Activated CD4-positive, alpha-beta T cell treated with anti-CD3 and anti-CD28 coated beads, Interleukin-2, amount 10 ng/mL, durations not matched to agents 24 days and 14 days (primary cell): ENCODE measurements at places on chromosomes 2 and 18. TPM values are rescaled to one million over a fixed set of nuclear protein-coding genes. Genes with fewer than 3 reads are reported as not detected.

DNA sequence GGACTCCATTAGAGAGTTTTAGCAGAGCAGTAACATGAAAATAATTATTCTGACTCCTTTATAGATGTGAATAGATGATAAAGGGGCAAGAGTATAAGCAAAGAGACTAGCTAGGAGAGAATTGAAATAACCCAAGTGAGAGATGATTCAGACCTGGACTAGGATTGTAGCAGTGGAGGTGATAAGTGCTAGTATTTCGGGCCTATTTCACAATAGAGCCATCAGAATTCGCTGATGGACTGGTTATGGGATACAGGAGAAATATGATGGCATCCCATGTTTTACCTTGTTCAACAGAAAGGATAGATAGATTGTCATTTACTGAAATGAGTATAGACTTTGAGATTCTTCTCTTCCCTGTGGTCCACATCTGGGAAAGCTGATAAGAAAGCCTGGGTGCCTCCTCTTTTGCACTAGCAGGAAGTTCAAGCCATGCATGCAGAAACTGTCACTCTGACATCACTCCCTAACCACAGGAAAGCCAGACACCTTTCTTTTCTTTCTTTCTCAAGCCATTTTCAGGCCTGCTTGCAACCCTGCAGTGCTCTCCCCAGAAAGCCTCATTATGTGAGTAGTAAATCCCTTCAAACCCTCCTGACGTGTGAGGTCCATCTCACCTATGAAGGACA, 25.3 kb downstream of the DYNAP start:
- peak; percentile 59 for DNase-seq

DNA sequence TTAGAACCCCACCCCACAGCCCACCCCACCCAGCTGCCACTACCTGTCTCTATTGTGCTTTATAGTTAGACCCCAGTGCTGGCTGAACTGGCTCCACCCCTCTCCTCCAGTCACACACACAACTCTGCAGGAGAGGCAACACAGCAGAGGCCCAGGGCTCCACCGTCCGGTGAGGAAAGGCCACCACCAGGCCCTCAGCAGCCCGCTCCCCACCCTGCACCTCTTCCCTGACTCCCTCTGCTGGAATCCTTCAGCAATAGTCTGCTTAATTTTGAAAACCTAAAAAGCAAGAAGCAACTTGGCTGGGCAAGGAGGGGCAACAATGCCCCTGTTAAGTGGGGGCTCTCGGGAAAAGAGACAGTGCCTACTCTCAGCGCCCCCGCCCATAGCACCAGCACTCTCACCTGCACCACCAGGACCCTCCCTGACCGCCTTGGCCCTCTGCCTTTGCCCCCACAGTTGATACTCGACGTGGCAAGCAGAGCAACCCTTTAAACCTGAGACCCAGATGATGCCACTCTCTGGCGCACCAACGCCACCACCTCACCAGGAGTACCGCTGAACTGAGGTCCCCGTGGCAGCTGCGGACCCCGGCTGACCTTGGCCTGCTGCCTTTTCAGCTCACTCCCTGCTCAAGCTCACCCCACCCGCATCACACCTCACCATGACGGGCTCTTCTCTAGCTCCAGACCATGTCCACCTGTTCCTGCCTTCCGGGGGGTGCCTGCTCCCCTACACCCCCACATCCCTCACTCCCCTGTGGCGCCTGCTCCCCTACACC, 45.7 kb downstream of the NDUFA10 start:
- no peak for DNase-seq

- DNase-seq = peak; percentile 50
Observed at GRCh38 chr2:85838181-85838580, 50.6 kb downstream of the ST3GAL5 start.

- no peak for DNase-seq
Observed at GRCh38 chr18:77617694-77618093, 368.0 kb downstream of the GALR1 start.

GRCh38 chr2:166665991-166666940, 172.2 kb upstream of the SCN7A start:
- DNase-seq = no peak

DNA sequence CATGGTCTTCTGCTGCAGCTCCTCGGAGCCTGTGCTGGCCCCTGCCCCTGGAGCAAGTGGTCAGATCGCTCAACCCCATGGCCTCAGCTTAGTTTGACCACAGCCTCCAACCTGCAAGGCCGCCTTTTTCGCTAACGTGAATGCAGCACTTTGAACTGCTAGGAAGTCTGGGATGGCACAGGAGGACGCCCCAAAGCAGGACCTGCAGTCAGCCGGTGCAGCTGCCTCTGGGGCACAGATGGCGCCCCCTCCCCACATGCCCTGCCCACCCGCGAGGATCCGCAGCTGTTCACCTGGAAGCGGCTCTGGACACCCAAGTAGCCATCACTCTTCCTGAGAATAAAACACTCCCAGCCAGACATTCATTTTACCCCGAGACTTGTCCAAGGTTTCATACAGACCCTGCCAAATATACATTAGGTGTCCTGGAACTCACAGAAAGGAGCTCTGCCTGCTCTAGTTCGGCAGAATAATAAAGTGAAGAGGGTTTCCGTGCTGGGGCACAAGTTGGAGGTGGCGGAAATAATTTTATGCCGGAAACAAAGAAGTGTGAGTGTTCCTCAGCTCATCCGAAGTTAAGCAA, 510.1 kb downstream of the EIPR1 start:
- no peak for DNase-seq

DNA sequence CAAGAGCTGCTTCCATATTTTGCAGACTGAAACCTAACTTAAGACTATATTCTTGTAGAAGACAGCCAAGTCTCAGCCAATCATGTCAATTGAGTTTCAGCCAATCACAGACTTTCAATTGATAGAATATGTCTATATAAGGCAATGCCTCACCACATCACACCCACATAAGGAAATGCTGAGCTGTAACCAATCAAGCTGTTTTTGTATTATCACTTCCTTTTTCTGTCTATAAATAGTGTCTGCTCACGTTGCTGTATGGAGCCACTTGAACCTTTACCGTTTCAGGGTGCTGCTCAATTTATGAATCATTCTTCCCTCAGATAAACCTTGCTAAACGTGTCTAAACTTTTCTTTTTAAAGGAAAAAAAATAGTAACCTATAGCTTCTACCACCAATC, 1554.4 kb upstream of the LRRTM1 start:
- no peak for DNase-seq

- DNase-seq = no peak
Observed at GRCh38 chr2:235498541-235498940, 4.7 kb downstream of the AGAP1 start.

GRCh38 chr2:54401554-54401953, 54.6 kb upstream of the SPTBN1 start:
- no peak for DNase-seq

- DNase-seq = no peak
Observed at GRCh38 chr2:18198677-18199076, 320.2 kb downstream of the KCNS3 start.

DNA sequence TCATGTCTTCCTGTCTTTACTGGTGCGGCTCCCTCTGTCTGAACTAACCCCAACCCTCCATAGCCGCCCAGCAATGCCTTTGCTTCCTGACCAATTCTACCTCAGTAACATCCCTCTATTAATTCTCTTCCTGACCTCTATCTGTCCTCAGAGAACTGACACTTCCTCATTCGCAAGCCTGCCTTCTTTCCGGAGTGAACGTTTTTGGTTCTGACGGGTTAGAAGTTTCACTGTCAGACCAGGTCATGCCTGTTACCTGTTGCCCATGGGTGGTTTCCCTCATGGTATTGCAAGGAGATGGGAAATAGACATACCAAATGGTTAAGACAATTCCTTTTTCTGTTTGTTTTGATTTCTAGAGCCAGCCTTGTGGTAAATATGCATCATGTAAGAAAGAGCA, 453.4 kb upstream of the SLC14A2 start:
- DNase-seq = no peak

GRCh38 chr2:135212757-135213156, 160.7 kb downstream of the RAB3GAP1 start:
- no peak for DNase-seq

DNA sequence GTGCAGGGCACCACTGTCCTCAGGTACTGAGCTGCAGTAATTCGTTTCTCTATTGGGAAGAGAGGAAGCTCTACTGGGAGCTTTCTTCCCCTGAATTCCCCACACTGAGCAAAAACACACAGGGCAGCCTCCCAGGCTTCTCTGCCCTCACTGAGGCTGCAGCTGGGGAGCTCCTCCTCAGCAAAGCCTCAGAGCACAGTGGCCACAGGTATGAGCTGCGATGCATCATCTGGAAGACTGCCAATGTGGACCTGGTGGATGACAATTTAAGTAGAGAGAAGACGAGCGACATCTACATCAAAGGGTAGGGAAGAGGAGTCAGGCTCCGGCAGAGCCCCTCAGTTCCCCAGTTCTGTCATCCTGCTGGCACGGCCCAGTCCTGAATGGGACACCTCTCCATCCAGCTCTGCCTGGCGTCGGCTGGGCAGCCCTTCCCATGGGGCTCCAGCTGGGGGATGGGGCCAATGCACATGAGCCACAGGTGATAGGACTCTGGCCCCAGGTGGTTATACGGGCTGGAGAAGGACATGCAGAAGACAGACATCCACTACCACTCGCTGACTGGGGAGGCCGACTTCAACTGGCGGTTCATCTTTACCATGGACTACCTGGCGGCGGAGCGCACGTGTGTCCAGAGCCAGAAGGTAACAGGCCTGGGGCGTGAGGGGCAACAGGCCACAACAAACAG, 37.6 kb downstream of the LMAN2L start:
- no peak for DNase-seq

DNA sequence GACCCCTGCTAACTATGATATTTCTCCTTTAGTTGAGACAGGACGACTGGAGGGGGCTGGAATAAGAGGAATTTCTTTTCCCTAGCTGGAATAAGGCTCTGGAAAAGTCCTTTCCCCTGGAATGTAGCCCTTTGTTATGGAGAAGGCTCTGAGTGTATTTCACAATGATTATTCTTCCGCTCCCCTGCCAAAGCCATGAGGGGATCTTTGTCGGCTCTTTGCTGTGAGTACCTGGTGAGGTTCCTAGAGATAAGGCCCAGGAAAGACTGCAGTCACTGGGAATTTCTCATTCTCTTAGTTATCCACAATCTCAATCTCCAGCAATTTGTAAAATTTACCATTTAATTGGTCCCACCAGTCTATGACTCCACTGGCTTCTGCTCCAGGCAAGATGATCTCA, 340.2 kb upstream of the HNRNPA3 start:
- DNase-seq = no peak

DNA sequence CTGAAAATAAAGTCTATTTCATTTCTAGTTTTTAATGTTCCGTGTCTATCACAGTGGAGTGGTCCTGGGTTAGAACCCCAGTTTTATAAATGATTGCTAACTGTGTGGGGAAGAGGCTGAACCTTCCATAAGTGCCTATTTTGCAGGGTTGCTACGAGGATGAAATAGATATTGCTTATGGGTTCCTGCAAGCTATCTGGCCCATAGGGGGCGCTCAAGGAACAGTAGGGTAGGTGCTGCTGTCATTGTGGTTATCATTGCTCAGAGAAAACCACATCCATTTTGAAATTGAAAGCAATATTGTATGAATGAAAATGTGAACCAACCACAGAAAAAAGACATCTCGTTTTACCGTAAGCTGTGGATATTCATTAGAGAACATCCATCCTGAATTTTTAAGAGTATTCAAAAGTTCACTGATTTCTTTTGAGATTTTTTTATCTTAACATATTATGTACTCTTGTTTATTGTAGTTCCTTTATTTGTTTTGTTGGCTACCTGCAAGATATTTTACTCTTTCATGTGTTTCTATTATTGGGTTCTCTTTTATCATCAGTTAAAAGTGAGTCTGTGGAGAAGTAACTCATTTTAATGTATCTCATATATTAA, 261.6 kb downstream of the NAPG start:
- DNase-seq = peak; percentile 96

DNA sequence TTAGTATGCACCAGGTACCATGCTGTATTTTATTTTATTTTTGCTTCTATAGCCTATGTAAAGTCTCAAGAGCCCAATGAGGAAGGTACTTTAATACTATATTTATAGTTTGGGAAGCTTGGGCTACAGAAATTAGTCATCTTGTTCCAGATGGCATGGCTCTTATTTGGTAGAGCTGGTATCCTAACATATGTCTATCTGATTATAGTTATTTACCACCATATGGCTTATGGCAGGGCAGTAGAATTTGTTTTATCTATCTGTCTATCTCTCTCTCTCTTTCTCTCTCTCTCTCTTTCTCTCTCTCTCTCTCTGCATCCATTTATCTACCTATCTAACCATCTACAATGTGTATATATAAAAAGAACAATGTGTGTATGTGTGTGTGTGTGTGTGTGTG, 1293.7 kb upstream of the SLC39A10 start:
- DNase-seq = no peak

DNA sequence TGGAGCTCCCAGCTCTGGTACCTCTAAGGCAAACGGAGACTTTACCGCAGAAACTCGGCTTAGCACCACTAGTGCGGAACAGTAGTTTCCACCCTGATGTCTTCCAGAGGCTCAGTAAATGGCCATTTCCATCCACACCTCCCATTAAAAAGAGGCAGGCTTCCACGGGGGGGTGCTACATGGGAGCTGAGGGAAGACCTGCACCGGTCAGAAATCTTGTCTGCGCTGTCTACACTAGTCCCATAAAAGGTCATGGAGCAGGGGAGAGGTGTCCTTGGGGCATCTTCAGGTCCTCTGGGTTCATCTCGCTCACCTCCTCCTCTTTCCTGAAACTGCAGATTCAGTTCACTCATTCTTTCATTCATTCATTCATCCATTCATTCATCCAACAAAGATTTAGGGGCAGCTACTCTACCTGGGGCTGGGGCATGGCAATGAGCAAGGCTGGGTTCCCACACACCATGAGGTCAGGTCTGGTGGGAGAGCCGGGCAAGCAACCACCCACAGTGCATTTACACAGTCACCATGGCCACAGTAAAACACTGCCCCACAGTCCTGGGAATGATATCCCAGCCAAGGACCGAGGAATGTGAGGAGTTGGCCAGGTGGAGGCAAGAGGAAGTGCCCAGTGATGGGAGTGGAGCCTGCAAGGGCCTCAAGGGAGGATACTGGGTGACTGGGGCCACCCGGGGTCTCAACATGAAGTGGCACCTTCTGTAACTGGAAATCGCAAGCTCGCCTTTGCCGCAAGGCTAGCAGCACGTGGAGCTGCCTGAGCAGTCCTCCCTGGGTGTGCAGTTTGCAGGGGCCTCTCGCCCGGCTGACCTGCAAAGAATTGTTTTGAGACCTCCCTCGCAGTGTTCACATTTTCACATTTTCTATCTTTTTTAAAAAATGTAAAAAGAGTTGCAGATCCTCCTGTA, 180.2 kb upstream of the RAB6C start:
- no peak for DNase-seq

DNA sequence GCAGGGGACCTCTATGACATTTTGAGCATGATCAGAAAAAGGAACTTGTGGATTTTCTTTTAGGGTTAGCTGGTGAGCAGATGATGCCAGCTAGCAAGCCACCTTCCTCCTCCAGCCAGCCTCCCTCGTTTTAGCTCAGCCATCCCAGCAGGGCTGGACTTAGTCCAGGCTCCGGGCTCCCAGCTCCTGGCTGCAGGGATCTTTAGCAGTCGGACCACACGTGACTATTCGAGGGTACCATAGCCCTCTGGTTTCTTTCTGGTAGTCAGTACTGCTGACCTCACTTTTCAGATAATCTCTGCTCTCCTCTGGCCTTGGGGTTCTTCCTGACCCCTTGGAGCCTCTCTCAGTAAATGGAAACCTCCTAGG, 31.8 kb downstream of the NCK2 start:
- DNase-seq = no peak

Gene SPEG
- total RNA-seq = 0.07 TPM in 1 of 2 replicates, not detected in the other

Gene NT5C1B
- not detected in 2 replicates for total RNA-seq

Gene GMCL1
- total RNA-seq = 25.9 and 28.0 TPM in 2 replicates

Gene ABCG8
- total RNA-seq = not detected in 2 replicates

Gene HTR2B
- 0.09 TPM in 1 of 2 replicates, not detected in the other for total RNA-seq

Gene VSNL1
- not detected in 2 replicates for total RNA-seq

Gene CGREF1
- total RNA-seq = 14.4 and 15.1 TPM in 2 replicates

Gene ANKRD29
- total RNA-seq = not detected in 2 replicates

Gene SCYGR6
- total RNA-seq = not detected in 2 replicates

Gene GREB1L
- not detected in 2 replicates for total RNA-seq

Gene TRIM43
- not detected in 2 replicates for total RNA-seq
